ENCODE measurements at places on chromosomes 6 and 20. TPM values are rescaled to one million over a fixed set of nuclear protein-coding genes. Genes with fewer than 3 reads are reported as not detected.

MEP1A gene
- not detected for total RNA-seq

FANCE gene
- total RNA-seq = 10.7 TPM

DNA sequence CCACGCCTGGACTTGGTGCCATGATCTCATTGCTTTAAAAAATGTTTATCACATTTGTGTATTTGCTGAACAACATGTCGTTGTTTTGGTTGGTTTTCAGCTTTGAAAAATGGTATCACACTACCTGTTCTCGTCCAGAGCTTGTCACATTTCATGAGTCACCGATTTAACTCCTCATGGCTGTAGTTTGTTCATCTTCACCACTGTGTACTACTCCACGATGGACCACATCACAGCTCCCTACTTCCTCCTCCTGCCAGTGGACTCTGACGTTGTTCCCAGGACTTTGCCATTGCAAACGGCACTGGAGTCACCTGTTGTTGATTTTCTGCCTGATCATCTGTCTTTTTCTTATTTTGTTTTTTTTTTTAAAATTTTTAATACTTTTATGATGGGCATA is 157.7 kb downstream of the ERMARD start:
- H3K4me1 ChIP-seq = no peaks in the 10 kb centered on the region
- no peak overlapping the region for H3K27ac ChIP-seq
- H3K36me3 ChIP-seq = no peaks in the 10 kb centered on the region
- no peaks in the 10 kb centered on the region for H3K27me3 ChIP-seq

RAMACL gene
- total RNA-seq = 2.3 TPM

EFCAB8 gene
- total RNA-seq = under 0.01 TPM

DNA sequence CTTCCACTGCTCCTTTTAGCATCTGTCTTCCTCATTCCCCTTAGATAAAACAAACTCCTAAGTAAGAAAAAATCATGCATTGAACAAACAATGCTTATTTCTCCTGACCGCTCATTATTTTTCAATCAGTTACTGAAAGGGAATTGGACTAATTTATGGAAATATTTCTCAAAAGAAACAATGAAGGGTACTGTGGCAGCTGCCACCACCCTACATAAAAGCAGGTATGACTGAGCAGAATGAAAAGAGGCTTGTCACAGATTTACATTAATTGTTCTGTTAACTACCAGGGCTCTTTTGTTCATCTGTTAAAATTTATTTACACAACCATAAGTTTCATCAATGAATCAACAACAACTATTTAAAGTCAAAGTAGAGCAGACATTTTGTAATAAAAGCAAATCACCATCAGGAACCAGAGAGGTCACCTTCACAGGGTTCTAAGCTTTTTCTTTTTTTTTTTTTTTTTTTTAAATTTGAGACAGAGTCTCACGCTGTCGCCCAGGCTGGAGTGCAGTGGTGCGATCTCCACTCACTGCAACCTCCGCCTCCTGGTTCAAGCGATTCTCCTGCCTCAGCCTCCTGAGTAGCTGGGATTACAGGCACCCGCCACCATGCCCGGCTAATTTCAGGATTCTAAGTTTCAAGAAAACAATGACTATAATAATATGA is 204.0 kb downstream of the PTPRK start:
- H3K4me1 ChIP-seq = no peaks in the 10 kb centered on the region

- no peak overlapping the region for H3K4me3 ChIP-seq
- DNase-seq = no peak
- H3K4me1 ChIP-seq = no peaks in the 10 kb centered on the region
- H3K27ac ChIP-seq = no peak overlapping the region
These were observed 492.6 kb upstream of the SOX4 start for GRCh38 chr6:21100991-21101390.

DNA sequence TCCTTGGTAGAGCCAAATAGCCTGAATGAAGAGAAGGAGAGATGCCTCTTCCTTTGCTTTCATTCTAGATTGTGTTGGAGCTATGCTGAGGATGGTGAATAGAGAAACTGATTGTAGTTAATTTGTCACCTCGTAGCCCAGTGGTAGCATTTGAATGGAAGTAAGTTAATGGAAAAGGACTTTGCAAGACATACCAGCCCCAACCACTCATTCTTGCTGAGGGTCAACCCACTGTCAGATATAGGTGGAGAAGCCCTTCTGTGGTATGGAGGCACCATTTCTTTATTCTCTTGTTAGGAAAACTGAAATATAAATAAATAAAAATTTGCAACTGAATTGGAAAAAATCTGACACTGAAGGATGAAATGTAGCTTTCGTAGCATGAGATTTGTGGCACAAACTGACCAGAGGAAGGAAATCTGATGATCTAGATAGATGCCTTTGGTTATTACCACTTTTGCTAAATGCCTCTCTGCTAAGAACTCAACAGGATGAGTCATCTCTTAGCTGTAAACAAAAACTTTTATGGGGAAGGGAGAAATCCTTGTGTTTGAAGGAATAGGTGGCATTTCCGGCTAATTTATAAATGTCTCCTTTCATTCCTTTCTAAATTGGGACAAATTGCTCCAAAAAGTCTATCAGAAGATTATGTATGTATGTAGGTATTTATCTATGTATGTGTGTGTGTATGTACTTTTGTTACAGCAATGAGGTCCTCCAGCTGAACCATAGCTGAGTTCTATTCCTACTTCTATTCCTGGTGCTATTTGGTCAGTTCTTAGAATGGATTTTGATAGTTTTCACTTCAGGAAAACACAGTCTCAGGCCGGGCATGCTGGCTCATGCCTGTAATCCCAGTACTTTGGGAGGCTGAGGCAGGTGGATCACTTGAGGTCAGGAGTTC is 76.5 kb upstream of the SUPT3H start:
- peak; percentile 76 for DNase-seq
- H3K4me3 ChIP-seq = no peak overlapping the region
- H3K4me1 ChIP-seq = peaks cover 10% of the 10 kb centered on the region
- H3K36me3 ChIP-seq = no peaks in the 10 kb centered on the region
- no peaks in the 10 kb centered on the region for H3K27me3 ChIP-seq

SLC22A16 gene
- under 0.01 TPM for total RNA-seq

- H3K36me3 ChIP-seq = peaks cover 7% of the 10 kb centered on the region
- no peak overlapping the region for H3K27ac ChIP-seq
- no peaks in the 10 kb centered on the region for H3K4me1 ChIP-seq
- H3K4me3 ChIP-seq = no peak overlapping the region
These were observed 11.9 kb downstream of the DNPH1 start for GRCh38 chr6:43217351-43217750.

- H3K4me1 ChIP-seq = no peaks in the 10 kb centered on the region
- no peak for DNase-seq
- no peak overlapping the region for H3K4me3 ChIP-seq
- no peak overlapping the region for H3K27ac ChIP-seq
These were observed 203.7 kb downstream of the OTOR start for GRCh38 chr20:16951876-16952275.

- no peaks in the 10 kb centered on the region for H3K36me3 ChIP-seq
- no peak for DNase-seq
- H3K4me1 ChIP-seq = no peaks in the 10 kb centered on the region
- H3K27ac ChIP-seq = no peak overlapping the region
- H3K27me3 ChIP-seq = no peaks in the 10 kb centered on the region
These were observed 43.1 kb upstream of the ZNF831 start for GRCh38 chr20:59120491-59120890.

DNA sequence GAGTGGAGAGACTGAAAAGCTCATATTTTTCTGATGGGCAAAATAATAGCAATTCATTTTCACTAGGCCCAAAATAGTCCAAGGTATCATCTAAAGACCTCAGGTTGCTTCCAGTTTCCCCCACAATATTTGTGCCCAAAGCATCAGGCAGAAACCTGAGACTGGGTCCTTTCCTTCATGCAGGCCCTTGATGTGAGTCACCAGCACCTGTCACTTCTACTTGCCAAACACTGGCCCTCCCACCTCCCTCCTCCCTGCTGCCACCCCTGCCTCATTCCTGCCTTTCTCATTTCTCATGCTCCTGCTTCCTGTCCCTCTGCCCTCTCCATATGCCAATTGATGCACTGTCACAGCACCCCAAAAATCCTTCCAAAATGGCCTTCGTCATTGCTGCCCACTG is 230.4 kb upstream of the CST7 start:
- H3K27ac ChIP-seq = no peak overlapping the region
- H3K4me1 ChIP-seq = no peaks in the 10 kb centered on the region
- H3K36me3 ChIP-seq = no peaks in the 10 kb centered on the region

GRCh38 chr6:45487645-45488044 is 109.9 kb upstream of the SUPT3H start:
- no peaks in the 10 kb centered on the region for H3K27me3 ChIP-seq
- no peaks in the 10 kb centered on the region for H3K36me3 ChIP-seq
- DNase-seq = no peak
- no peak overlapping the region for H3K4me3 ChIP-seq

- no peaks in the 10 kb centered on the region for H3K4me1 ChIP-seq
- no peak overlapping the region for H3K27ac ChIP-seq
These were observed 8.4 kb upstream of the RIN2 start for GRCh38 chr20:19749618-19750071.

DNA sequence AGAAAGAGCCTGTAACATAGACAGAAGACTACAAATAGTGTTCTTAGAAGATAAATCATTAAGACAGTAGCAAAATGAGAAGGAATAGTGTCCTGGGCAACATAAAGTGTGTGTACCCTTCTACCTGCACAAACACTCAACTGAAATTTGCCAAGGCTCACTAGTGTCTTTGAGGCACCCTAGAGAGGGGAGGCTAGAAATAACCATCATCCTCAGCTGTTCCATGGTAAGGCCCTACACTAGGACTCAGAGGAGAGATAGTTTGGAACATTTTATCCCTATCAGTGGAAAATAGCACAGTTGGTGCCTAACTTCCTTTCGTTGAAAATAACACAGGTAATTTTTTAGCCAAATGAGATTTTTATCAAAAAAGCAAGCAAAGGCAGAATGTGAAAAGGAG is 230.7 kb downstream of the LAMA2 start:
- DNase-seq = no peak
- H3K36me3 ChIP-seq = no peaks in the 10 kb centered on the region
- H3K4me3 ChIP-seq = no peak overlapping the region
- no peaks in the 10 kb centered on the region for H3K27me3 ChIP-seq

DNA sequence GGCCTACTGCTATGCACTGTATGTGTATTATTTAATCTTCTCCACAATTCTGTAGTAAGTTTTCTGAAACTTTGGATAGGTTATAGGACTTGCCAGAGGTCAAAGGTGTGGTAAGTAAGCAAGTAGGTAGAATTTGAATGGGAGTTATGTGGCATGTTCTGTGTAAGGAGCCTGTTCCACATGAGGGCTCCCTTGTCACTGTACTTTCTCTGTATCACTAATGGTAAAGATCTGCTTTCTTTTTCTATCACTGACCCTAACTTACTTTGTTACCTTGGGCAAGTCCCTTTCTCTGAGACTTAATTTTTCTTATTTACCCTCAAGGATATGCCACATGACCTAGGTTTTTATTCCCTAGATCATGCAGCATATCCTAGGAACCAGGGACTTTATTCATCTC is 50.3 kb downstream of the EIF2S2 start:
- no peaks in the 10 kb centered on the region for H3K36me3 ChIP-seq
- H3K27ac ChIP-seq = no peak overlapping the region
- no peak for DNase-seq
- H3K4me1 ChIP-seq = peaks cover 10% of the 10 kb centered on the region
- H3K27me3 ChIP-seq = no peaks in the 10 kb centered on the region

GRCh38 chr6:76438768-76439167 is 366.3 kb upstream of the IMPG1 start:
- no peaks in the 10 kb centered on the region for H3K4me1 ChIP-seq
- DNase-seq = no peak
- no peaks in the 10 kb centered on the region for H3K36me3 ChIP-seq
- H3K27me3 ChIP-seq = no peaks in the 10 kb centered on the region

RAET1E gene
- 1.5 TPM for total RNA-seq

CYB5R4 gene
- total RNA-seq = 4.3 TPM

PPP1R3D gene
- total RNA-seq = 5.6 TPM

Data from fibroblast of lung (primary cell).